ENCODE measurements at places on chromosomes 11 and 22.

DNA sequence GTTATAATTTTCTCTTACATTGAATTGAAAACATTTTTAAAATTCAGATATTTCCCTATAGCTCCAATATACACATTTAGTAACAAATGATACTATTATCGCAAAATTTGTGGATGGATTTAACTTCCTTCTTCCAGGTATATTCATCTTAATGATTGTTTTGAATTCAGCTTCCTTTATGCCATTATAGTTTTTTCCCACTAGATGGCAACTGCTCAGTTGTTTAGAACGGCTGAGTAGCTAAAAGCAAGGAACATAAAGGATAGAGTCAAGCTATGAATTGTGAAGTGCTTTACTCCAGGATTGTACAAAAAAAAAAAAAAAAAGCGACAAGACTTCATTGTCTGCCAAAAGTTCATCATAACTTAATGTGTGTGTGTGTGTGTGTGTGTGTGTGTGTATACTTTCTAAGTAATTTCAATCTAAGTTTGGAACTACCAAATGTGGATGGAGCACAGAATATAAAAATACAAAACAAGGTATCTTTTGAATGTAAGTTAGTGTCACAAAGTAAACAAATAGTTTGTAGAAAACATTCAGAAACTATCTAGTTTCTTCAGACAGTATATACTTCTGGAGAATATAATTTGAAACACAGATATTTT, 846.4 kb downstream of the DLG2 start:
- DNase-seq = peak; percentile 33

- DNase-seq = no peak
These were observed 58.2 kb downstream of the YAP1 start for GRCh38 chr11:102168481-102168880.

- DNase-seq = no peak
These were observed 34.0 kb downstream of the KCNQ1OT1 start for GRCh38 chr11:2665526-2666400.

DNA sequence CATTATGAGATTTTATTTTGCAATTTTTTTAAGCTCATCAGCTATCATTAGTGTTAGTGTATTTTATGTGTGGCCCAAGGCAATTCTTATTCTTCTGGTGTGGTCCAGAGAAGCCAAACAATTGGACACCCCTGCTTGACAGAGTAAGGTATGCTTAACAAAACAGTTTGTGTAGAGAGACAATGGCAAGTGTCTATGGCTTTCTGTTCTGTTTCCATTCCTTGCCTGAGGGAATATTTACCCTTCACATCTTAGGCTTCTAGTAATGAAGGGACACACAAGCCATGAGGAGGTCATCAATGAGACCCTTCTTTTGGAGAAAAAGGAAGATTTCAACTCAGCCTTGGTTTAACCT, 1278.4 kb upstream of the TENM4 start:
- no peak for DNase-seq

- peak; percentile 72 for DNase-seq
These were observed 67.9 kb upstream of the GRK3 start for GRCh38 chr22:25496396-25497064.

DNA sequence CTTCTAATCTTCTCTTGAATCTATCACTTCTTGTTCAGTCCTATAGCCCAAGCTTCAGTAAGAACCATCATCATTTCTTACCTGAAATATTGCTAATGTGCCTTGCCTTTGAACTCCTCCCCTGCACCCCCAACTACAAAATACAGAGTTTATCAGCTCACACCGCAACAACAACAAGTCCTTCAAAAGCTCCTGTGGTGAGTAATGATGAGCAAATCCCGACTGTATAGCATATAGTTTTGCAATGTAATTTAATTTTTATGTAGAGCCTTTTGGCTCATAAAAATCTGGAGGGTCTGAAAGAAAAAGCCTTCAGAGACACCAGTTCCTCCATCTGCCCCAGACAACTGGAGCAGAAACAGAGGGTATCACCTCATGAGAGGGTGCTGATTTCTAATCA, 124.7 kb downstream of the ARHGAP32 start:
- DNase-seq = peak; percentile 62

GRCh38 chr11:128482512-128483191, 104.7 kb downstream of the ETS1 start:
- DNase-seq = peak; percentile 84

- no peak for DNase-seq
These were observed 78.1 kb downstream of the BLID start for GRCh38 chr11:122037911-122038310.

Measured in iris pigment epithelial cell (primary cell).